SHP77 treated with DMSO at 0.1 percent for 48 hours (cell line): ENCODE measurements at places on chromosomes 11 and 22.

DNA sequence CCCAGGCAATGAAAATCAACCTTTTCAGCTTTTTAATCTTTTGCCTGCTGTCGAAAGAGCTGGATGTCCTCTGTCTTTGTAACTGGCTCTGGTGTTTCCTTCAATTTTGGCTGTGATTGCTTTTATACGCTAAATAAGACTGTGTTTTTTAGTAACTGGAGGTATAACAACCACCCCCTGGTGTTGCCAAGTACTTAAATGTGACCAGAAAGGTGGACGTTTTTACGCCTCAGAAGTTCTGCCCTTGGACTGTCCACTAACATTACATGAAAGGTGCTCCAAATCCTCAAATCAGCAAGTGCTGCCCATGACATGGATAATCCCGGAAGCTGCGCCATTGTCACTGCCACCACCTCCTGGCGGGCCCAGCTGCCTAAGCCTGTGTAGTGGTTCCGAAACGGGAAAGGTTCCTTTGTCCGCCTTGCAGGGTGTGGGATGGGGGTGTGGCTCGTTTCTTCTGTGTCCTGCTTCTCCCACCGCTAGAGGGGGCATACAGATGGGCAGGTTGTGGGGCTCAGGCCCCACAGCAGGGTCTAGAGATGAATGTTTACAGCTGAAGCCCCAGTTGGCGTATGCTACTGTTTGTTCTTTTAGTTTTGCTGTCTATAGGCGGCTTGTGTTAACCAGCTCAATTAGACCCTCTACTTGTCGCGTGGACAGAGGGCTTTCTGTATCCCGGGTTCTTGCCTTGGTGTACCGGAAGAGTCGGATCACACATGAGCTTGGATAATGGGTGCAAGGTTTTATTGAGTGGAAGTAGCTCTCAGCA lies 82.2 kb upstream of the SEPTIN5 start:
- DNase-seq = no peak

GRCh38 chr11:88059326-88059725 lies 115.9 kb downstream of the RAB38 start:
- no peak for DNase-seq

- no peak for DNase-seq
Measured at GRCh38 chr11:75536786-75537641, 11.3 kb upstream of the GDPD5 start.

DNA sequence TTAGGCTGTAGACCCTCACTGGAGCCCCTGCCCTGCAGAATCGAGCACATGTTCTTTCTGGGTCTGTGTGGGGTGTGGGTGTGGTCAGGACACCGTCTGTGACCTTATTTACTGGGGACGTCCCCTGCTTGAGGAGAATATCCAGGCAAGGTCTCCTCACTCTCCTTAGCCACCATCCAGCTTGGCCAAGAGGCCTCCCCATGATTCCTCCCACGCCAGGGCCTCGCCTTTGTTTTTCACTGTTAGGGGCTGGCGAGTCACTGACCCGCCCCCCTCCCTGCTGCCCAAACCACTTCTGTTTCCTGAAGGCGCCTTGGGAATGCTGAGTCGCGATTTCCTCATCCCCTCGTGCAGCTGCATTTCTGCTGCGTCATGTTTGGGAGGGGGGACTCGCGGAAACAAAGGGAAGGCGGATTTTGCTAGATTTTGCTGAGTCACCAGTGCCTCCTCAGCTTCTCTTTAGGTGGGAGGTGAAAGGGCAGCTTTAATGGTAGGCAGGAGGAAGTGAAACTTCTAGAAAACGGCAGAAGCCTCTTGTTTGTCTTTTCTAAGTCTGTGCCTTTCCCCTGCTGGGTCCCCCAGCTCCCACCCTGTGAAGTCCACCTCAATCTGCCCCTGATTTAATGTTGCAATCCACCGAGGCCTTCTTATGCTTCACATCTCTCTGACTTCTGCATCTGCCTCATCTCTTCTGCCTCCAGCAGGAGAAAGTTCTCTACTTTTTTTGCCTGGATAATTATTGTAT lies 4.0 kb upstream of the HMOX1 start:
- peak; percentile 71 for DNase-seq

DNA sequence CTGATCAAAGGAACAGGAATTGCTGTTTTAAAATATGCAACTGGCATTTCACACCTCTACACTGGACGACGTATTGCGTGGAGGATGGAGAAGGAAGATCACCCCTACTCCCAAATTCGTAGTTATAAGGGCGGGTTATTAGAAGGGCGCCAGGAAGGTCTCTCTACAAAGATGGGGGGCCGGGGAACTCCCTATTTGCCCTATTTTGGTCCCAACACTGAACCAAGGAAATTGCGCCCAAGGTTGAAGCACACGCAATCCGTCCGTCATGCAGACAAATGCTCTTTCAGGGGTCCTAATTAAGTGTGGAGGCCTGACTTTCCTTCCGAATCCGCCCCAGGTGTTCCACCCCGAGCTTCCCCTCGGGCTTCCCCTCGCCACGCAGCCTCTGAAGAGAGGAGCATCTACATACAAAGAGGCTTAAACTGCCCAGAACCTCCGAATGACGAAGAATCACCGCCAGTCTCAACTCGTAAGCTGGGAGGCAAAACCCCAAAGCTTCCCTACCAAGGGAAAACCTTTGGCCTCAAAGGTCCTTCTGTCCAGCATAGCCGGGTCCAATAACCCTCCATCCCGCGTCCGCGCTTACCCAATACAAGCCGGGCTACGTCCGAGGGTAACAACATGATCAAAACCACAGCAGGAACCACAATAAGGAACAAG lies 396 bp downstream of the NPAT start:
- no peak for DNase-seq

GRCh38 chr11:68158580-68158979 lies 37.4 kb upstream of the CHKA start:
- DNase-seq = no peak

GRCh38 chr11:721247-721740 lies 15.3 kb downstream of the EPS8L2 start:
- no peak for DNase-seq

GRCh38 chr22:49462291-49462690 lies 365.4 kb downstream of the BRD1 start:
- DNase-seq = no peak

GRCh38 chr11:75024764-75025211 lies 36.1 kb downstream of the NEU3 start:
- DNase-seq = no peak

GRCh38 chr11:115251126-115251525 lies 253.1 kb downstream of the CADM1 start:
- no peak for DNase-seq

GRCh38 chr22:20656516-20656901 lies 117.4 kb upstream of the SERPIND1 start:
- no peak for DNase-seq

GRCh38 chr11:129451524-129451923 lies 75.9 kb downstream of the BARX2 start:
- DNase-seq = no peak

DNA sequence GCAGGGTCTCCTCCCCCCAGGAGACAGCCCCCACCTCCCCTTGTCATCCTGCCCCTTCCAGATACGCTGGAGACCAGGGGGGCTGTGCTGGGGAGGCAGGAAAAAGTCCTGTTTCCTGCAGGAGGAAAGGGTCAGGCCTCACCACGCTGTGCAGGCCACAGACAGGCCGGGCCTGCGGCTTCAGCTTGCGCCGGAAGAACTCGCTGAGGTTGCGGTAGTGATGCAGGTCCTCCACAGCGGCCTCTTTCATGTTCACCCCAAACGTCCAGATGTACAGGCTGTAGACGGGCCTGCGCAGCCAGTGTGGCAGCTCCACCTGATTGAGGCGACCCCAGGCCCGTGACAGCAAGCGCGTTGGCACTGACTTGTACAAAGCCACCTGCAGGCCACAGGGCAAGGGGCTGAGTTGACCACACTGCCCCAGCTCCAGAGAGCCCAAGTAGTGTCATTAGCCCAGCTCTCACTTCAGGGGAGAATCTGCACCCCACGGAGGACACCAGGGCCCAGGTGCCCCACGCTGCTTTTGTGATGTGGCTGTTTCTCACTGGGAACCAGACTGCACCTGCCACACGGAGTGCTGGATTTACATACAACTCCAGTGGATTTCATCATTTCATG lies 40.4 kb downstream of the PISD start:
- no peak for DNase-seq

DNA sequence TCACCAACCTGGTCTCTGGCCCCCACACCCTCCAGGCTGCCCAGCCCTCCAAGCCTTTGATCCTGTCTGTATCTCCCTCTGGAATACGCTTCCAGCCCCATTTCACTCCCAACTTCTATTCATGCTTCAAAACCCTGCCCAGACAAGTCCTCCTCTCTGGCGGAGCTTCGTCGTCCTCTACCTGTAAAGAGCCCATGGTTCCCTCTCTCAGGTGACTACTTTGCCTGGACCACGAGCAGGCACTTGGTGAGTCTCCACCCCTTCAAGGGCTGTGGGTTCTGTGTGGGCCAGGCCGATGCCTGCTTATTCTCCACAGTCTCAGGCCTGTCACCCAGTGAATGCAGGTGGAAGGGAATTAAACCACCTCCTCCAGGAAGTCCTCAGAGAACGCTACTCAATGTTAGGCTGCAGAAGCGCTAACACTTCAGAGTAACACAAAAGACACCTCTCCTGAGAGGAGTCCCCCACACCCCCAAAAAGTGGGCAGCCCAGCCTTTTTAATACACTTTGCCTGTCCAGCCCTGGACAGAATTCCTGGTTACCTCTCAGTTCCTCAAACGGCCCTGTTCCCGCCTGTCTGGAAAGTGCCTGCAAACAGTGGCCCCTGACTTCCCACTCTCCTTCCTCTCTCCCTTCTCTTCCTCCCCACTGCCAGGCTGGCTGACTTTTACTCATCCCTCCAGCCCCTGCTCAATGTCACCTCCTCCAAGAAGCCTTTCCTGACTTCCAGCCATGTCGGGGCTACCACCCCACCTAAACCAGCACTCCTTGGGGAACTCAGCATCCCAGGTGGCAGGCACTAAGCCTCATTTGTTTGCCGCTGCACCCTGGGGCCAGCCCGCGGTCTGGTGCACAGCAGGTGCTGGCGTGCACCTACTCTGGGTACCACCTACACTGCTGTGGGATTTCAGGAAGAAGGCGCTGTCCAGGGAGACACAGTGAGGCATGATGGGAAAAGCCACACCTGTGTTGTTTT lies 9.0 kb downstream of the RAC2 start:
- no peak for DNase-seq

DNA sequence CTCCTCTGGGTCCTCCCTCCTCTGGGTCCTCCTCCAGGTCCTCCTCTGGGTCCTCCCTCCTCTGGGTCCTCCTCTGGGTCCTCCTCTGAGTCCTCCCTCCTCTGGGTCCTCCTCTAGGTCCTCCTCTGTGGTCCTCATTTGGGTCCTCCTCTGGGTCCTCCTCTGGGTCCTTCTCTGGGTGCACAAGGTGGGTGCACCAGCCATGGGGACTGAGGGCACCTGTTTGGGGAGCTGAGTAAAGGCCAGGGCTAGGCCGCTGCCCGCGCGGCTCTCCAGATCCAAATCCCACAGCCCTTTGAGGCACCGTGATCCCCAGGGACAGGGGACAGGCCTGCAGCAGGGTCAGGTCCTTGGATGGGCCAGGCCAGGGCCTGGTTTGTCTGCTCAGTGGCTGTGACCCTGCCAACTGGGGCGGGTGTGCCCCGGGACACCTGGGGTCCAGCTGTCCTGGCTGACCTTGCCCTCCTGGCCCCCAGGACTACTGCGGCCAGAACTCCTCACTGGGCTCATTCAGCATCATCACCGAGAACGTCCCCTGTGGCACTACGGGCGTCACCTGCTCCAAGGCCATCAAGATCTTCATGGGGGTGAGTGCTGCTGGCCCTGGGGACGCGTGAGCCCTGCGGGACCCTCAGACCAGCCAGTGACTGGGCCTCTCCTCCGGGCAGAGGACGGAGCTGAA lies 12.7 kb downstream of the MUC2 start:
- no peak for DNase-seq

GRCh38 chr11:104408630-104409029 lies 244.7 kb upstream of the PDGFD start:
- no peak for DNase-seq

DNA sequence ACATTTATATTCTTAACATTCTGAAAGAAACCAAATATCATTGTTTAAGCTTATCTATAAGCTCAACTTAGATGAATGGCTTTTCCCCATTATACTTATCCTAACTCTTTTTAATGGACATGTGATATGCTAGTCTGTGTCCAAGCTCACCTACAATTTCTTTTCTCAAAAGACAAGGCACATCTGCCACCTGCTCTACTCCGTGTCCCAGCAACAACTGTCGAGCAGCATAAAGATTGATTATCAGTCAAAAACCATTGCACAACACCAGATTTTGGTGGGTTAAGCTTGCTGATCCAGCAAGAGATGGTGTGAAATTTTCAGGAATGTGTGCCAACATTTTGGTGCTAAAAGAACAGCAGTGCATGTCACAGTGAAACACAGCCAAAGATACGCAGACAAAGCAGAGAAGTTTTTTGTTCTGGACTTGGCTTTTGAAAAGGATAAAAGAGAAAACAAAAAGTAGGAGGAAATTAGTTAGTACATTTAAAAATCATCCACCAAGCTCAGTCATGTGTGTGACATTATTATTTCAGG lies 65.8 kb downstream of the DCDC1 start:
- DNase-seq = no peak

DNA sequence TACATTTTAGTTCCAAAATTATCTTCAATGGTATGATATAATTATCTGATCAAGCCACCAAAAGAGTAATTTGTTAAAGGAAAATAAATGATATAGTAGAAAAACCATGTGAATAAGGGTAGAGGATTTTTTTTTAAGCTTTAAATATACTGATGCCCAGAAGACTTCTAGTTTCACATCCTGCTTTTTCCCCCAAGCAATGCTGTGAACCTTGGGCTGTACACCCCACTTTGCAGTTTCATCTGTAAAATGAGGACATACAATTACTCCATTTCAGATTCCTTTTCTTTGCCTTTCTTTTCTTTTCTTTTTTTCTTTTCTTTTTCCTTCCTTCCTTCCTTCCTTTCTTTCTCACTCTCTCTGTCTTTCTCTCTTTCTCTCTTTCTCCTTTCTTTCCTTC lies 1125.4 kb downstream of the DLG2 start:
- DNase-seq = no peak

- DNase-seq = no peak
Measured at GRCh38 chr11:27696115-27696514, 4.1 kb downstream of the BDNF start.

GRCh38 chr11:74320538-74320937 lies 9.1 kb upstream of the P4HA3 start:
- DNase-seq = no peak

DNA sequence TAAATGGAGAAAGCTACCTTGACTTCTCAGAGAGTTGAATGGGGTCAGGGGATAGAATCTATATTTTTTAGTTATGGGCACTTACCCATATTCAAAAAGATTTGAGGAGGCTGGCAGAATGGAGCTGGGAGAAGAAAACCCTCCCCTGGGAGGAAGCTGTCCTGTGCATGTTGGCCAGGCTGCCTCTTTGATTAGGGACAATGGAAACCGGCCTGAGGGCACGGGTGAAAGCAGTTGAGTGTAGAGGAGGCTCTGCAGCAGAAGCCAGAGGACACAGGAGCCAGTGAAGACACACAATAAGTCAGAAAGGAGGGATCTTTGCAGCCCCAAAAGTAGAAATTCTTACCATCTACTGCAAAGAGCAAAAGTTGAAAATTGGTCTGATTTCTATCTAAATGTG lies 66.6 kb upstream of the B3GAT1 start:
- no peak for DNase-seq

- no peak for DNase-seq
Measured at GRCh38 chr11:72230764-72231365, 6.3 kb downstream of the INPPL1 start.
